HepG2 (cell line): ENCODE measurements at places on chromosomes 1 and 21.

- no peak for DNase-seq
These were observed 22.3 kb upstream of the C1orf105 start for GRCh38 chr1:172398193-172398592.

DNA sequence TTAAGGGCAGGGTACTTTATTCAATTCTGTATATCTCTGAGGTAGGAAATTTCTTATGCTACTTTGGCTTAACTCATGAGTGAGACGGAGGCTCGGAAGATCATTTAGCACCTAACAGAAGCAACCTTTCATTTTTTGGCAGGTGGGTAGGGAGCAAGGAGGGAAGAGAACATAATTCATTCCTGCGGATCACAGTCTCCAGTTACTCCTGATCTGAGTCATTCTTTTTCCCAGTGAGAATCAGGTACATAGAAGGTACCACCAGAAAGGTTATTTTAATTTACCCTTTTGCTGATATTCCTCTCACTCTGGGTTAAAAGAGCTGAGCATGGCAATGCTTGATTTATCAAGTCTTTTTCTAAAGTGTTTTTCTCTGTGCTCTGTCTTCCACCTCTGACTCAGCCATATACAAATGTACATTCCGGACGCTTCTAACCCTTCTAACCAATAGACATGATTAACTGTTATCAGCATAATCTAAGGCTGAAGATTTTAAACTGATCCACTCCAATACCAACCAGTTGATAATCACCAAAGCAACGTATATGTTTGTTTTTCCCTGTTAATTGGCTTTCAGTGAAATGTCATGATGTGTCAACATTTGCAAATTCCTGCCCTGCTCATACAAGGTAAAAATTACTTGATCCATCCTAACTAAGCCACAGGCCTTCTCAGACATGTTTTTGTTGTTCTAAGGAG is 271.7 kb downstream of the DUSP10 start:
- no peak for DNase-seq

DNA sequence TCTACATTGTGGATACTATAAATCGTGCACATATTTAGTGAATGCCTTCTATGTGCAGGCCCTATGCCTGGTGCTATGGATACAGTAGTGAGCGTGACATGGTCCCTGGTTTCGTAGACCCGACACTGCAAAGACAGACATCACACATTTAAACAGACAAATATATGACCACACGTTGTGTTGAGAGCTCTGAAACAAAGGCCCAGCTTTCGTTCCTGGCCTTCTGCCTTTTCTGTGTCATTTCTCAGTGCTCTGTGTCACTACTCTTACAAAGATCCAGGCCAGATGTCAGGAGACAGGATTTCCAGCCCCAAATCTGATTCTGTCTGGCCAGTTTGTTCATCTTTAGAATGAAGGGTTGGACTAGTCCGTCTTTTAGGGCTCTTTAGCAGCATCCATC is 19.3 kb upstream of the TRABD2B start:
- DNase-seq = no peak

DNA sequence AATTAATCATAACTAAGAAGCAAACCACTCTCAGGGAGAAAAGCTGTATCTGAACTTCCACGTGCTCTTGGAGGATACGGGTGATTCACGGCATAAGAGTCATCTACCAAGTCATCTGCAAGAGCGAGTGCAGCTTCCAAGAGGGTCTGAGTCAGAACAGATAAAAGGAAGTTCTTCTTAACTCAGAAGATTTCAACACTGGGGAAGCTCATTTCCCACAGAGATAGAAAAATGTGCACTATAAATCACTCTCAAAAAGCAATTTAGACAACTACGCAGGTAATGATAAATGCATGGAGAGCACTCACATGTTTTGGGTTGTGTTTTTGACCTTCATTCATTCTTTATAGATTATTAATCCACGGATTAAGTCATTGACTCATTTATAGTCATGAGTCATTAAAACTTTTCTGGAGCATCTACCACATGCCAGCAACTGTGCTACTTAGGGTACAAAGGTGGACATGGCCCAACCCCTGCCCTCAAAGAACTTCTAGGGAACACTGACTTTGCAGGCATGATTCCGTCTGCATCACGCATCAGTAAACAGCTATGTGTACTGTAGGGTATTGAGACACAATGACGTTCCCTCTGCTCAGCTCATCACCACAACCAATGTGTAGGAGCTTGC is 20.8 kb downstream of the KCNJ15 start:
- no peak for DNase-seq

GRCh38 chr1:217106231-217106901 is 383.1 kb upstream of the ESRRG start:
- DNase-seq = no peak

GRCh38 chr1:203287109-203287893 is 18.0 kb upstream of the BTG2 start:
- DNase-seq = no peak

GRCh38 chr1:95041491-95042165 is 31.1 kb downstream of the ALG14 start:
- peak; percentile 74 for DNase-seq

GRCh38 chr1:229230893-229231753 is 39.8 kb upstream of the RAB4A start:
- no peak for DNase-seq

DNA sequence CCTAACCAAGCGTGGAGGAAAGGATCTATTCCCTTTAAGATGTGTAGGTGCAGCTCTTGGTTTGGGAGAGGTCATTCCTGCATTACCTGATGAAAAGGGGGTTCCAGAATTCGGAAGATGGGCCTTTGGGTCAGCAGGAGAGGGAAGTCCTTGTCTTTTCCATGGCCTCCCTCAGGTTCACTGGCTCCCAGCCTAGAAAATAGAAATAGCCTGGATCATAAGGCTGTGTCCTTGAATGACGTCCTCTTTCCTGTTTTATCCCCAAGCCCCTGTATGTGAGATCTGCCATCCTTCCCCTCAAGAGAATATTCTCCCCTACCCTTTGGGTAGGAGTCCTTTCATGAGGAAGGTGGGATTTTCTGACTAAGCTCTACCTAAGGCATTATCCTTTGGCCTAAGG is 14.5 kb upstream of the RPS8 start:
- DNase-seq = no peak

DNA sequence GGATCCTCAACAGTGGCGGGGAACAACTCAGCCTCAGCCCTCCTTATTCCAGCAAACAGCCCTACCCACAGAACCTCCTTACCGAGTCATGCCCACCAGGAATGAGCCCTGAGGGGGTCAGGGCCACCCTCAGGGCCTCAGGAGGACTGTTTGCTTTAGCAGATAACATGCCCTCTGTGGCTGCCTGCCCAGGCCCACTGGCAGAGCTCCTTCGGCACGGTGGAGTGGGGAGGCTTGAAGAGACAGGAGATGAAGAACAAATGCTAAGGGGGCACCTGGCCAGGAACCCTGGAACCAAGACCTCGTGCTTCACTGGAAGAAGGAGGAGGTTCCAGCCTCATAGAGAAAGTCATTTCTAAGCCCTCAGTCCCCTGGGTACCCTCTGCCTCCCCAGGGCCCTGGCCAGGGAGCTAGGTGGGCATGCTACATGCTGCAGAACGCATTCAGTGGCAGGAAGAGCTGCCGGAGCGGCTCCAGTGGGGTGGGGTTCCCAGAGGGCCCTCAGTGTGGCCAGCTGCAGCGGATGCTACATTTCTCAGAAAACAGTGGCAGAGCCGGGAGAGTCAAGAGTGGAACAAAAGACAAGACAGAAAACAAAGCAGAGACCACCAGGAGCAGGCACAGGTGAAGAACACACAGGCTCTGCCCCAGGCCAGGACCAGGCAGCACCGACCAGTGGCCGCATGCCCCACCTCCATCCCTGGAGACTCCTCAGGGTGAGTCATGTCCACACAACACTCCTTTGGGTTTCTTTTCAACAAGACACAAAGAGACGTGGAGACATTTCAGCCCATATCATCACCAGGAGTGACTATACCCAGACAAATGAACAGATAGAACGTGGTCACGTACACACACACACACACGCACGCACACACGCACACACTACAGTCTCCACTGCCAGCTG is 39.8 kb downstream of the RIMS3 start:
- DNase-seq = no peak

DNA sequence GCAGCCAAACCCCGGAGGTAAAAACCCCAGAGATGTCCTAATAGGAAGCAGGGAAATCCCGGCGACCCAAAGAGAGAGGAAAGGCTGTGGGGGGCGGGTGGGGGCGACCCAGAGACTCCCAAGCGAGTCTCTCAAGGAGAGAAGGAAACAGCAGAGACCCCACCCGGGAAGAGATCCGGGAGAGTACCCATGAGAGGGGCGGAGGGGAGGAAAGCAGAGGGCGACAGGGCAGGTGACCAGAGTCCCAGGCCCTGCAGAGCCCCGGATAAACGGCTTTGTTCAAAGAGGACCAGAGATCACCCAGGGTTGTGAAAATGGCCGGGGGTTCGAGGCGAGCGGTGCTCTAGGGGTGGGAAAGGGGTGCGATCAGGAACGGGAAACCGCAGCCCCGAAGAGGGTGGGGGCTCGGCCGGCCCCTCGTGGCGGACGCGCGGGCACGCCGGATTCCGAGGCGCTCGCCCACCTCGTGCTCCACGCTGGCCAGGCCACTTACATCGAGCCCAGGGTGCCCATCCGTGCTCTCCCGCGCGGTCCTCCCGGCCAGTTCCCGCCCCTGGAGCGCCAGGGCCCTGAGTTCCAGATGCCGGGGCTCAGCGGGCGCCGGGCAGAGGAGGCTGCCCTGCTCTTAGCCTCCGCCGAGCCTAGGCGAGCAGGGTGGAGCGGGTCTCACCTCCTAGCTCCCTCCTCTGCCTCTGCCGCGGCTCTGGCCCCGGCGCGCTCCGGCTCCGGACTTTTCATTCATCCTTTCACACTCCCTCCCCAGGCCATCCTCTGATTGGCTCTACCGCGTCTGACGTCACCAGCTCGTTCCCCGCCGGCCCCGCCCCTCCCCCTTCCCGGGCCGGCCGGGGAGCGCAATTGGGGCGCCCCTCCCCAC is 52.3 kb downstream of the RHBG start:
- DNase-seq = peak; percentile 19

- no peak for DNase-seq
These were observed 50.0 kb downstream of the UCK2 start for GRCh38 chr1:165877411-165877810.

DNA sequence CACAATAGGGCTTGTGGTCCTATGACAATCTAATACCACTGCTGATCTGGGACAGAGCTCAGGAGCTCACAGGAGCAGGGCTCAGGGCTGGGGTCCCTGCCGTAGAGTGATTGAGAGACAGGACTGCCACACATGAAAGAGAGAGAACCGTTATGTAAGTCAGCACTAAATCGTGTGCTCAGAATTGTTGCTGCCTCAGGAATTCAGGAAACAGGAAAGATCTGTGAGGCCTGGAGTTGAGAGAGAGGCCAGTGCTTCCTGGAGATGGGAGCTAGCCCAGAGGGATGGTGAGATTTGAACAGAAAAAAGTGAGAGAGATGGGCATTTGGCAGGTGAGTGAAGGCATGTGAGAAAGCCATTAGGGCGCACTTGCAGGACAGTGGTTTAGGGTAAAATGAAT is 17.5 kb upstream of the ACBD6 start:
- DNase-seq = no peak

- peak; percentile 84 for DNase-seq
These were observed 29.9 kb upstream of the TMEM61 start for GRCh38 chr1:54950369-54951163.

DNA sequence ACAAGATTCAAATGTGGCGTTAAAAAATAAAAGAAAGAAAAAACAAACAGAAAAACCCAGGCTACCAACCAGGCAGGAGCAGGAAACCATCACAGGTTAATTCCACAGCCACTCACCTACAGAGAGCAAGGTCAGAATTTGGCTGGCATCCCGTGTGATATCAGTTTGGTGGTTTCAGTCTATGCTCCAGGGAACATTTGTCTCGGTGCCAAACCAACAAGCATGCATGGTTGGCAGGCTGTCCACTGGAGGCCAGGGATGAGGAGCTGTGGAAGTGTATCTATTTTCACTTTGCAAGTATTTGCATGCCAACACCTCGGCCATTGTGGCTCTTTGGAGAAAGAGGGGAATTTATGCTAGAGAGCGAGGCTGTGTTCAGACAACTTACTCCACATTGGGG is 53.1 kb upstream of the PROX1 start:
- no peak for DNase-seq

DNA sequence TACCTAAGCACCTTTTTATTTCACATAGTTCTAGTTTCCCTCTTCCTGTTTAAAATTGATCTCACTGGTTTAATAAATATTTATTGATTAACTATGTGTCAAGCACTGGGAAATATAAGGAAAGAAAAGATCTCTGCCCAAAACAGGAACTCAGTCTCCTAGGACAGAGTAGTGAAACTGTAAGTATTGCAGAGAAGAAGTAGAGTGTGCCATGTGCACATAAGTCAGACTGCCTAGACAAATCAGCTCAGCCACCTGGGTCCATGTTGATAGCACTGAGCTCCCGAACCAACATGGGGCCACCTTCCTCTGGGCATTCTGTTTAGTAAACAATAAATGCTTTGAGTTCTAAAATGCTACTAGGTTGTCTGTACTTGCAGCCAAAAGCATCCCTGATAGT is 9.8 kb upstream of the SSX2IP start:
- DNase-seq = no peak

GRCh38 chr1:37073854-37074379 is 39.6 kb upstream of the GRIK3 start:
- no peak for DNase-seq
